ENCODE measurements at places on chromosomes 4 and X.

DNA sequence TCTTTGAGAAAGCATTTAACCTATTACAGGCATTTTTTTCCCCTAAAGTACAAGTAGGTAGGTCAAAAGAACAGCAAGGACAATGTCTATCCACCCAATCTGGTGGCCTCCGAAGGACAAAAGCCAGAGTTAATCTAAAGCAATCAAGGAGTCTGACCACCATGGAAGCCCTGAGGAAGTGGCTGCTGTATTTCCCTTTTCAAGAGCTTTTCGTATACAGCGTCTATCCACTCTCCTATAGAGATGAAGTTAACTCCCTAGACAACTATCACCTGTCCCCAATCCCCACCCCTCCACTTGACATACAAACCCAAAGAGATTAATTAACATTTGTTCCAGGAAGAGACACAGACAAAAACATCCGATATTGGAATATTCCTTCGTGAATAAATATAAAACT, 85.5 kb downstream of the SNCA start:
- no peak for DNase-seq

GRCh38 chr4:162793571-162793970, 373.1 kb downstream of the NAF1 start:
- no peak for DNase-seq

DNA sequence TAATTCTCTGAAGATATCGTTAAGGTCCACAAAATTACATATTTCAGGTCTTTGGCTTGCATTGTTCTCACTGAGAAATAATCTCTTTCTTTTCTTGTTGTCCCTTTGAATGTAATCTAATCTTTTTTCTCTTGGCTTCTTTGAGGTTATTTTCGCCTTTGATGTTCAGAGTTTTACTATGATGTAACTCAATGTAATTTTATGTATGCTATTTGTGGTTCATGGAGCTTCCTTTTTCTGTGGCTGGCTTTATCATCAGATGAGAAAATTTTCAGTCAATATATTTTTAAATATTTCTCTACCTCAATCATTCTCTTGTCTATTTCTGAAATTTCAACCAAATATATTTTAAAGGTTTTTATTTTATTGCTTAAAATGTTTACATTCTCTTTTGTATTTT, 672.2 kb downstream of the TRAM1L1 start:
- DNase-seq = no peak

GRCh38 chr4:185730849-185731608, 81.0 kb downstream of the SORBS2 start:
- no peak for DNase-seq

DNA sequence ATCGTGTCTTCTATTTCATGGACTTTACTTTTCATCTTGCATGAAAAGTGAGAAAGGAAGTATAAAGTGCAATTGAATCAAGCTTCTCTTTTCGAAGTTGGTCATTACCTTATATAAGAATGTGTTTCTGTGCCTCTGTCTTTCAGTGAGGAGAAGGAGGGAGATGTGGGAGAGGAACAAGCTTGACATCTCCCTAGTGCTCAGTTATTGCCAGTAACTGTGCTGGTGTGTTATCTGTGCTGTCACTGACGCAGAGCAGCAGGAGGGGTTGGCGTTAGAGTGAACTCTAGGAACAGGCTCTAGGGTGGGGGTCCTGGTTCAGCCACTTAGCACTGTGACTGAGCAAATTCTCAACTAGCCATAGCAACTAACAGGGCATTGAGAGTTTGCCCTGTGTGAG, 34.0 kb upstream of the TBC1D9 start:
- no peak for DNase-seq

DNA sequence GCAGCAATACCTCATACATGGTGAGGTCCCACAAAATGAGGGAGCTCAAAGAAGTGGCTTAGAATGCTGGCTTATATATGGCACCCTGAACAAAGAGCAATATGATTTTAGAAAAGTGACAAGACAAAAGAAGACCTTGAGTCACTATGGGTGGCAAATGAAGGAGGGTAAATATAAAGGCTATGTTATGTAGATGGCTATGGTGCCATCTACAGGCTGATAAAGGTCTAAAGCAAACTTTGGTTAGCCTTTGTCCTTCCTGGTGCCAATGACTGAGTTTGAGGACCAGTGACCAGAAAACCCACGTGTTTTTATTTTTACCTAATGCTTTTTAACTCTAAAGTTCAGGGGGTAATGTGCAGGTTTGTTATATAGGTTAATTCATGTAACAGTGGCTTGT, 151.8 kb downstream of the CCNG2 start:
- no peak for DNase-seq

GRCh38 chr4:93834249-93835066, 5.9 kb downstream of the ATOH1 start:
- DNase-seq = no peak

- DNase-seq = no peak
Measured at GRCh38 chr4:133147286-133147821, 1.7 kb upstream of the PCDH10 start.

DNA sequence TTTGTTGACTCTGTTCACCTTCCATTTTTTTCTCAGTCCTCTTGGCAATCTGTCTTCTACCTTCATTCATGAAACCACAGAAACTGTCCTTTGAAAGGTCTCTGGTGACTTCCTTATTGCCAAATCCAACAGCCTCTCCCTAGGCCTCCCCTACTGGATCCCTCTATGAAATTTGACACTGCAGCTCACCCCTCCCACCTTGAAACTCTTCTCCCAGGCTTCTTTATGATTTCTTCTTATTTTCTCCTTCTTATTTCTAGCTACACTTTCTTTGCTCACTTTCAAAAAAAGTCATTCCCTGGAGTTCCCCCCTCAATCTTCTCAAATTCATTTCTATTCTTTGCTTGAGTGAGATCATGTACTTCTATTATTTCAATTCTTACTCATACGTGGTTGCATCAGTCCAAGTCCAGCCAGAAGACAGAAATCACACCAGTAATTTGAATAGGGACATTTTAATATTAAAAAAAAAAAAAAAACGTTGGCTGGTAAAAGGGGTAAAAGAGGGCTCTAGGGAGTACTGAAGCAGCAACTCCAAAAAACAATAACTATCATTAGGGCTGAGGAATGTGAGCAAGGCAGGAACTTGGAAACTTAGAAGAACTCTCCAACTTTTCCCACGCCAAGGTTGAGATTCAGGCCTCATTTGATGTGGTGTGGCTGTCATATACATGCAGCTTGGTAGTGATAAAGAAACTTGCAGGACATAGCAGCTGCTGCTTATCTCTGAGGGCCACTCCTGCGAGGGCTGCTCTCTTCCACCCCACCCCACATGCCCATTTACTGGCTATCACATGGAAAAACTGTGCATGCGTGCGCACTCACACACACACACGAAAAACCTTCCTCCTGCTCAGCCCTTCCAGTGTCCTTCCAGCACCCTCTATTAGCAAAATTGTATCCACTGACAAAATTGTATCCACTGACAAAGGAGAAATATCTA, 169.8 kb upstream of the GALNT7 start:
- no peak for DNase-seq

- DNase-seq = no peak
Measured at GRCh38 chr4:152803541-152803940, 23.8 kb downstream of the ARFIP1 start.

DNA sequence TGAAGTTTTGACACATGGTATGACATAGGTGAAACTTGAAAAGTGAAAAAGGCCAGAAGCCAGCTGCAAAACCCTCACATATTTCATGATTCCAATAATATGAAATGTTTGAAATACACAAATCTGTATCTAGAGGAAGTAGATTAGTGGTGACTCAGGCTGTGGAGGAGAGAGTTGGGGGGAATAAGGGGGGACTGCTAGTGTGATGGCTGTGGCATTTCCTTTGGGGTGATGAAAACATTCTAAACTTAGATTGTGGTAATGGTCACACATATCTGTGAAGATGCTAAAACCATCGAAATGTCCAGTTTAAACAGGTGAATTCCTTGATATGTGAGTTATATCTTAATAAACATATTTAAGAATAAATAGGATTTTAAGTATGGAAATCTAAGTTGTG, 343.5 kb upstream of the SFRP2 start:
- DNase-seq = no peak

DNA sequence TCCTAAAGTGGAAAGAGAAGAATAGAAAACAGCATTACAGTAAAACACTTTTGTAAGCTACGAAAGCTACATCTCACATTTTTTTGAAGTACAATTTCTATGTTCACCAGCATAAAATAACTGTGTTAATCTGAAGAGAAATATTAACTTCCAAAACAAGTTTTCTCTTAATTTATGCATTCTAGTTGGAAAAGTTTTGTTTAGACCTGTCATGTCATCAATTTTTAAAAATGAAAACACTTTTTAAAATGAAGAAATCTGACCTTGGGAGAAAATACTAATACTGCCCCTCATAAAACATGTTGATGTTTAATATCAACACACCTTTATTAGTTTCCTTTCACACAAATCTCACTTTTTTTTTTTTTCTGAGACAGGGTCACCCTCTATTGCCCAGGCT, 45.2 kb downstream of the CCDC158 start:
- DNase-seq = no peak

GRCh38 chrX:68443155-68443868, 10.0 kb upstream of the OPHN1 start:
- no peak for DNase-seq

- peak; percentile 24 for DNase-seq
Measured at GRCh38 chrX:155612312-155613224, at the start of gene TMLHE. Gene TMLHE, minus strand, starts transcription at chrX:155612952. Its CDS starts 67,676 bp downstream, at chrX:155545276.

- DNase-seq = no peak
Measured at GRCh38 chr4:140931911-140932310, 175.7 kb upstream of the TBC1D9 start.

DNA sequence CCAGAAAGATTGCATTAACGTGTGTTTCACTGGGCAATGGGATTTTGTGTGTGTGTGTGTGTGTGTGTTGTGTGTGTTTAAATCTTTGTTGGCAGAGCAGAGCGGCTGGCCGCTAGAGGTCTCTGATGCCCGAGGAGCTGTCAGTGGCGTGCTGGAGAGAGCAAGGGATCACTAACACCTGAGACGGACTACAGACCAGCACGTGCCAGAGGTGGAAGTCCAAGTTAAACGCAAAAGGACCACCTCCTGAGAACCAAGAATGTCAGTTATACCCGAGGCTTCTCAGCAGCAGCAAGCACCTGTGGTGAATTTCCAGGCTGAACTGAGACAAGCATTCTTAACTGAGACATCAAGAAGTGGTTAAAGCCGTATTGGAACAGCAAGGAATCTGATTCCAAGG, 9.0 kb upstream of the SLC25A14 start:
- DNase-seq = peak; percentile 2

- no peak for DNase-seq
Measured at GRCh38 chr4:76538296-76538695, 103.3 kb downstream of the SHROOM3 start.

GRCh38 chr4:95599777-95600400, 51.1 kb upstream of the UNC5C start:
- DNase-seq = no peak

- DNase-seq = no peak
Measured at GRCh38 chr4:15018361-15018760, 16.1 kb downstream of the CPEB2 start.

- DNase-seq = no peak
Measured at GRCh38 chr4:93475730-93476129, 352.8 kb upstream of the ATOH1 start.

- DNase-seq = no peak
Measured at GRCh38 chrX:29870608-29871007, 344.8 kb upstream of the MAGEB2 start.

Measured in stimulated activated CD4-positive, alpha-beta T cell treated with anti-CD3 and anti-CD28 coated beads, Interleukin-15, amount 100 ng/mL, for 48 hours (primary cell).